ENCODE measurements at places on chromosomes 7 and 10.

DNA sequence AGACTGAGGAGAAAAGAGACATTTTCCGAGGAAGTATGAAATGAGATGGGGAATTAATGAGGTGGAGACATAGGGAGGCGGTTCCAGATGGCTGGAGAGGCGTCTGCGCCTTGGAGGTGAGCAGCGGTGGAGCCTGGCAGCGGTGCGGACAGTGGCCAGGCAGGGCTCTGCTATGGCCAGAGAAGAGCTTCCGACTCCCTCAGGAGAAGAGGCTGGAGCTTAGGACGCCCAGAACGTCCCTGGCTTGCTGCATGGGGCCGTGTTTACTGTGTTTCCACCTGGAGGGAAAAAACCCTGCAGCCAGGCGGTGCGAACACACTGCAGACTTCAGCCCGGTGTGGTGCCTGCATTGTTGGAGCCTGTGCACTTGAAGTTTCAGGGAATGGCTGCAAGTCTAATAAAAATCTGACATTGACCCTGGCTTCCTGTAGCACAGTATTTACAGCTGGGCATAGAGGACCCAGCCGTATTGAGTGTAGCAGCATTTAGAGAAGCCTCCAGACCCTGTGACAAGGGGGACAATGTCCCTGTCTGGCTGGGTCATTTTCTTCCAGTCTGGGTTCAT, 447.1 kb upstream of the MKI67 start:
- no peak for DNase-seq

DNA sequence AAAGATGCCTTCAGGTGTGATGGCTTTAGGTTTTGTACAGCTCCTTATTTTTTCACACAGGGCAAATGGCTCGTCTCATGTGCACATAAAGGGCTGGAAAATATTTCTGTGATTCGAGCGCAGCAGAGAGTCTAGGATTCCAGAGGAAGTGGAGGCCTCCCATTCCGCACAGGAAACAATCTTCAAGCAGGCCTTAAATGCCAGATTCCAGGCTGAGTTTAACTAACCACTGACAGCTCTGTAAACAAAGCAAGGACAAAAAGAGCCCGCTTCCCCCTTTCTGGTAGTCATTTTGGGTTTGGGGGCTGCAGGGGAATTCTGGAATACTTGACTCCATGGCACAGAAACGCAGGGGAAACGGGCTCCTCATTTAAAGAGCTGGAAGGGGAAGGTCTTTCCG, 87.2 kb downstream of the CALD1 start:
- peak; percentile 47 for DNase-seq

- no peak for DNase-seq
These were observed 42.6 kb upstream of the ZNRF2 start for GRCh38 chr7:30241767-30242166.

DNA sequence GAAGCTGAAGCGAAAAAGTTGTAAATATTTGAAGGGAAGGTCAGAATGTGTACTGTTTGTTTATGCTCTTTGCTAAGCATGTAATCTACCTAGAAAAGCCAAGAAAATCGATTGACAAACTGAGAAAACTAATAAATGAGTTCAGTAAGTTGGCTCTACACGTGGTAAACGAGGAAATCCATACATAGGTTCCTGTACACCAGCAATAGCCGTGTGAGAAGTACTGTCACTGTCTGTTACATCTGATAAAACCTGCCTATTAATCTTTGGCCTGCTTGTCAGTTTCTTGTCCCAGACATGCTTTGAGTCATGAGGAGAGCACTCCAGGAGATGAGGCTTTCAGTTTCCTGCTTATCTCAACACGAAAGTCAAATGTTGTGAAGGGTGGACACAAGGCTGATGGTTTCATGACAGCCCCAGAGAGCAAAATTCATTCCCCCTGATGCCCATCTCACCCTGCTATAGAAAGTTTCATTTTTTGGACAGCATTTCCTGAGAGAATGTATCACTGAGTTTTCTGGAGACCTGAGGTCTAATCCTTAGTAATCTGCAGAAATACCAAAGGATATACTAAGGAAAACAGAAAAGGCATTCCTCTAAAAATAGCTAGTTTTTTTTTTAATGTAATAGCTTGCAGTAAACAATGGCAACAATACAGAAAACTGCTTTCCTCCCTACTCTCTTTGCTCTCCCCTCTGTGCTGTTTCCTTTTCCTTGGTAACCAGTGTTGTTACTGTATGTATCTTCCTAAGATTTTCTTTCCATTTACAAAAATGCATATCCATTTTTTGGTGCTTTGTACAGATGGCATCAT, 18.8 kb downstream of the BMPR1A start:
- DNase-seq = no peak

- DNase-seq = peak; percentile 21
These were observed 535 bp downstream of the BTRC start for GRCh38 chr10:101354328-101355071.

All from renal cortex interstitium (tissue), 15 donors.